Kasumi-1 (cell line): ENCODE measurements at places on chromosomes 3 and 15.
A peak's percentile ranks its signal among the peaks of the same experiment; 100 is the strongest.

DNA sequence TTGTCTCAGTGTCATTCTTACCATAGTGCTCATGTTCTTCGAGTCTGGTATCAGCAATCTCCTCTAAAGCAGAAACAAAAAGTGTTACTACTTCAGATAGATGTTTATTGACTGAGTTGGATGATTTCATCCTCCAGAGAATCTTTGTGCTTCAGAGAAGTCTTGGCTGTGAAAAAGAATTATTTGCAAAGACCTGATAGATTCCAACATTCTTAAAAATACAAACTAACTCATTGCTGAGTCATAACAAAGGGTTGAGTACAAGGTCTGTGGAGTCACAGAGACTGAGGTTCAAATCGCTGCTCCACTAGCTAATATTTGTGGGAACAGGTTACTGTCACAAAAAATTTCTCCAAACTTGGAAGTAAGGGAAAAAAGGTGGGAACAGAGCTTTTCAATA is 9.0 kb upstream of the STRIT1 start:
- DNase-seq: no peak

DNA sequence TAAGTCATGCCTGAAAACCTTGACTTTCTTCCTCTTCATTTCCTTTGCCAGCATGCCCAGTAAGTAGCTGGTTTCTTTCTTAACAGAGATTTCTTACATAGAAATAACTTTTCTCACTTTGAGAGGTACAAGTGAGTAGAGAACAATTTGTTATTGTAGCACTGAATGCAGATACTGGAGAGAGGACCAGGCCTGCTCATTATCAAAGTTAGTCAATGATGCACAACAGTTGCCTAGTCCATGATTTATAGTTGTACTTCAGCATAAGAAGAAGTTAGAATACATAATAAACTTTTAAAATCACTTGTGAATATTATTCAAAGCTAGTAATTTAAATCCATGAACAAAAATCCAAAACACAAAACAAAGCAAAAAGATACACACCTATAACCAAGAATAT is 213.0 kb downstream of the PCCB start:
- DNase-seq: no peak

DNA sequence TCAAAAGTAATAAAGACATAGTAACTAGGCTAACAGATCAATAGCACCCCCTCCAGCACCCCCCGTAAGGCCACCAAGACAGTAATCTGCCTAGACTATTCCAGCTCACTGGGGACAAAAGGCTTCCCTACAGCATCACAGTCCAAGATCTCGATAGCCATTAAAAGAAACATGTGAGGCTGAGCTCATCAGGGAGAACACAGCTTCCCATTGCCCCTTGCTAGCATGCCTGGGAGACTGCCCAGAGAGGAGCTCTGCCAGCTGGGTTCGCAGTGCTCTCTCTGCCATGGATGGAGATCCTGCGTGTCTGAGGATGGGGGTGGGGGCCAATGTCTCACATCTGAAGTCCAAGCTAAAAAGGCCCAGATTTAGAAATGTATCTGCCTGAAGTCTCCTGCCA is 17.8 kb downstream of the LRIG1 start:
- no peak for DNase-seq

GRCh38 chr15:73751511-73751898 is 1.6 kb downstream of the INSYN1 start:
- DNase-seq: no peak

- DNase-seq: no peak
Observed at GRCh38 chr3:48267782-48268181, 26.9 kb downstream of the ZNF589 start.

DNA sequence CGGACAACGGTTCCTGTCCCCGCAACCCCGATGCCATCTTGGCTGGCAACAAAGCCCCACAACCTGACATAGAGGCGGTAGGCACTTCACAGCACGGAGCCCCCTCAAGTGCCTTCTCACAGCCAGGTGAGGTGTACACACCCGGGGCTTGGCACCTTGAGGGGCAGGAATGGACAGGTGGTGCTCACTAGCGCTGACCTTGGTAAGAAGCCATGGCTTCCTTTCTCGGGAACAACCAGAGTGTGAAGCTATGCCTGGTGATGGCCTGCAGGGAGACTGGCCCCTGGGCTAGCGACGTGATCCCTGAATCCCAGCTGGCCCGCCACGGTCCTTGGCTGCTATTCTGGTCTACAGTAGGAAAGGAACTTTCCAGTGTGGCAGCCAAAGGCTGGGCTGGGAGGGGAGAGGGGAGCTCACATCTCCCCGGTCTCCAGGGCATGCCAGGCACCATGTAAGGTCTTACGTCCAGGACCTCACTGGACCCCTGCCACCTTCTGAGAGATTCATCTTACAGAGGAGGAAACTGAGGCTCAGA is 70.6 kb upstream of the RPL32 start:
- no peak for DNase-seq

DNA sequence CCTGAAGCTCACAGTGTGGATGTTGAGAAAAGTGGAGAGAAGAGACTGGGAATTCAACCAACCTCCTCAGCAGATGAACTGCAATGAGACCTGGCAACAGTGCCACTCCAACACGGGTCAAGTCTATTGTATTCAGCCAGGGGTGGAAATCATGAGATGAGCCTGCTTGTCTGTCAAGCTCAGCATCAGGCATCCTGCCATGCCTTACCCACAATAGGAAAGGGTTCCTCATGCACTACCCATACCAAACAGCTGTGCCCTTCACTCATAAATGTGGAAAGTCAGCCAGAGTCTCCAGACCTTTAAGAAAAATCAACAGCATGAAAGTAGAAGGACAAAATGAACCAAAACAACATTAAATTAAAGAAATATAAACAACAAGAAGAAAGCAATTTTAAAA is 542.1 kb downstream of the EPHB1 start:
- no peak for DNase-seq

GRCh38 chr3:14457999-14458398 is 55.6 kb downstream of the SLC6A6 start:
- DNase-seq: no peak

GRCh38 chr3:154085799-154086198 is 35.4 kb upstream of the ARHGEF26 start:
- DNase-seq: no peak

DNA sequence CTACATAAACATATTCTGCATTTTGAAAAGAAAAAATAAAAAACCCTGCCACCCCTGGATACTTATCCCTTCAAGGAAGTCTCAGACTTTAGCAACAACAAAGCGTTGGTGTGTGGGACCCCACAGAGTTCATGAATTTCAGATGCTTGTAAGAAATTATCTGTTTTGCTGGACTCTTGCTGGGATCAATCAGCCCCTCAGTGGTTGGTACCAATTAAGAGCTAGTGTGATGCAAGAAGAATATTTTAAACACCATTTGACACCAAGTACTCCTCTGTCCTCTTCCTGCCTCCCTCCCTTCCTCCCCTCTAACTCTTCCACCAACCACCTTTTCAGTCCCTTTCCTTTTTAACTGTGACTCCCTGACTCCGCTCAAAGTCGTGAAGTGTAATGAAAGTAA is 51.5 kb downstream of the SST start:
- no peak for DNase-seq

GRCh38 chr3:65548848-65549625 is 489.7 kb downstream of the MAGI1 start:
- DNase-seq: no peak

DNA sequence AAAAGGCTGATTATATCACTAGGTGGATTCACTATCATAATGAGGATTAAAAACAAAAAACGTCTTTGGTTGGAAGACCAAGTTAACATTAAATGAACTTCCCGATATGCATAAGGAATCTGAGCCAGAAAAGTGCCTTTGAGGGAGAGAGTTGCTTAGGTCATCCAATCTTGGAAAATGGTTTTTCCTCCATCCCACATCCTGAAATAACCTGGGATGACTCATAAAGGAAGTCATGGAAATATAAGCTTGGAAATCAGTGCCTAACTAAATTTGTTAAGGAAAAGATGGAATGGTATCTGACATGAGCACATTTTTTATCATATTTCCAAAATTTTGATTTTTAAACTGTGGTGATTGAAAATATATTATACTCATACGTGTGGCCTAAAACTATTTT is 66.0 kb downstream of the KBTBD8 start:
- no peak for DNase-seq

DNA sequence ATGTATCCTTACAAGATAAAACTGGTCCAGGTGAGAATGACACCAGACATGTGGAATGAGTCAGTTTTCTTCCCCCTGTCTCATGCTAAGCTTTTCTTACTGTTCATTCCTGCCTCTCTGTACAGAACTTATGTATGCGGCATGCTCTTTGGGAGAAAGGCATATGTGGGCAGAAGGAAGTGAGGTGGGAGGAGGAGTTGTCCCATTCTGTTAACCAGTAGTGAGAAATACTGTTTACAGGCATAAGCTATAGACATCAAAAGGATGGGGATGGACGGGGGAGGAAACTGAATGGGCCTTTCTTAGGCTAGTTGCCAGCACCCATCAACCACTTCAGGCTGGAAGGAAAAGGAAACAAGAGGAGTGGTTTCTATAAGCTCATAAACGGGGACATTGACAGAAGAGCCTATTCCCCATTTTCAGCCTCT is 143.6 kb upstream of the BHLHE40 start:
- DNase-seq: peak; percentile 87

GRCh38 chr15:39613861-39614260 is 33.0 kb downstream of the THBS1 start:
- no peak for DNase-seq

DNA sequence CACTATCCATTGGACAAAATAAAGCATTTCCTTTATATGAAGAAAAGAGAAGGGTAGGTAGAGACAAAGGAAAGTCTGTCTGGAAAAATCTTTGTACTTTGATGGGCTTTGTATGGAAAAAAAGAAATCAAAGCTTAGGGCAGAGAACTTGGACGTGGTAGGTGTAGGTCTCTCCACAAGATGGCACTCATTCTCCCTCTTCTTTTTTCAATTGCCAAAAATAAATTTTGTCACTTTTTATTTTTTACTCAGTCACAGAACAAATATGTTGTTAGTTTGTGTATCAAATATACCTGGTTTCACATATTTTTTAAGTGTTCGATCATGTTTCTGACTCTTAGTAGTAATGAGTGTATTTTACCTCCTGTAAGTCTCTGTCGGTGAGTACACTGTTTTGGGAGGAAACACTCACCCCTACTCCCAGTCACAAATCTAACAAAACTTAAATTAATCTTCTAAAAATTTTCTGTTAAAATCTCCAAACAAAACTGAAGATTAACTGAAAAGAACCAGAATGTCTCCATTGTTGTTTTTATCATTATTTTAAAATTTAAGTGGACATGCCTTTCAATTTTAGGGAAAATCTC is 415.8 kb upstream of the GOLIM4 start:
- DNase-seq: peak; percentile 28

GRCh38 chr3:134251731-134252391 is 1.2 kb upstream of the RYK start:
- no peak for DNase-seq

GRCh38 chr3:37183976-37184375 is 9.6 kb upstream of the LRRFIP2 start:
- DNase-seq: no peak

GRCh38 chr15:51580385-51580784 is 42.2 kb downstream of the DMXL2 start:
- DNase-seq: peak; percentile 52

- no peak for DNase-seq
Observed at GRCh38 chr15:77693576-77693975, 60.9 kb upstream of the LINGO1 start.

- DNase-seq: no peak
Observed at GRCh38 chr3:16011376-16011775, 163.1 kb upstream of the GALNT15 start.

- DNase-seq: no peak
Observed at GRCh38 chr15:96337365-96338023, 7.0 kb downstream of the NR2F2 start.

DNA sequence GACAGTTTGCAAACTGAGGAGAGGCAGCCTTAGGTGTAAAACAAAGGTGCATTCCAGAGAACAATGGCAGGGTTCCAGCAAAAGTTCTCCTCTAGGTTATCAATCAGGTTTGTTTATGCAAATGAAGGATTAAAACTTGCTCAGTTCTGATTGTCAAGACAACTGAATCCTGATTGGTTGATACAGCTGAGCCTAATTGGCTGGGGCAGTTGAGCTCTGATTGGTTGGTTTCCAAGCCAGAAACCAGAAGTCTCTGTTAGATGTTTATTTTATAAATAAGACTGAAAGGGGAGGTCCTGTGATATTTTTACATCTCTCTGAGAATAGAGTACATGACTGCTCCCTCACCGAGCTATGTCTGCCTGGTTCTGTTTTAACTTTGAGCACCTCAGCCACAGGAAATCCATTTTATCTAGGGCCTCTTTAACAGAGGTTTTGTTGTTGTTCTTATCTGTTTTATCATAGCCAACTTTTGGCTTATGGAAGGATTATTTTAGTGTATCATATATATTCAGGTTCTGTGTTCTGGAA is 37.8 kb downstream of the PPM1L start:
- DNase-seq: no peak

DNA sequence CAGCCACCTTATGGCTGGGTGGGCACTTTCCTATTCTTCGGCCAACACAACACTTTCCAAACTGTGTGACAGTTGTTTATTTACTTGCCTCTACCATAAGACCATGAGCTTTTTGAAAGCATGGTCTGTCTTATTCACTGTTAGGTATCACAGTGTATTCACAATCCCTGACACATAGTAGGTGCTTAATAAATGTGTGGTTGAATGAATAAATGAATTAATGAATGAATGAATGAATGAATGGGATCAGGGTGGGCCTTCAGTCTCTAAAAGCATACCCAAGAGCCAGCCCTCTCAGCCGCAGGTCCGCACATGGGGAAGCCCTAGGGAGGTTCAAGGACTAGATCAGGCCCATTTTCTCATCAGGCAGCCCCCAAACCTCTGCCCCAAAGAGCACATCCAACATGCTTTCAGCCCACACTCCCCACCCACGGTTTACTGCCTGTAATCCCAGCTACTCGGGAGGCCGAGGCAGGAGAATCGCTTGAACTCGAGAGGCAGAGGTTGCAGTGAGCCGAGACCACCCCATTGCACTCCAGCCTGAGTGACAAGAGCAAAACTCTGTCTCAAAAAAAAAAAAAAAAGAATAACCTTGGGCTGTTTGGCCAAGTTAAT is 95.9 kb downstream of the LIPC start:
- DNase-seq: no peak

- DNase-seq: no peak
Observed at GRCh38 chr15:73956743-73957135, 30.5 kb downstream of the LOXL1 start.

DNA sequence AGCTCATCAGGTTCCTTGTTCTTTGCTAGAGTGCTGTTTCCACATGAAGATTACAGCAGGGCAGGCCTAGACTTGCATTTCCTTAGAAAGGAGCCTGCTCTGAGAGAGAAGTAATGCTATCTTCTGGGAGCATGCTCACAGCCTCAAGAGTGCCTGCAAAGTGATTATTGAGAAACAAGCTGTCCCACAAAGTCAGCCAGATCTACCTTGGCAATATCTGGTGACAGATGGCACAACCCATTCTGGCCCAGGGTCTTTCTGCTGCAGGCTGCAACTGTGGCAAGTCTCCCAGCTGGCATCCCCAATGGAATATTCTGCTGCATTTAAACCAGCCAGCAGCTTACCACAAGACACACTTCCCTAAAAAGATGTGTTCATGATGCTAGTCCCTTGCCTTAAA is 29.3 kb downstream of the MTMR10 start:
- DNase-seq: no peak
